ENCODE measurements at places on chromosomes 1 and 21. TPM values are rescaled to one million over a fixed set of nuclear protein-coding genes. Genes with fewer than 3 reads are reported as not detected.

GRCh38 chr1:239630767-239631166 lies 244.4 kb downstream of the CHRM3 start:
- H3K27ac ChIP-seq, result no peak overlapping the region
- H3K4me3 ChIP-seq, result no peak overlapping the region
- H3K4me1 ChIP-seq, result no peaks in the 10 kb centered on the region
- no peaks in the 10 kb centered on the region for H3K36me3 ChIP-seq
- H3K27me3 ChIP-seq, result no peaks in the 10 kb centered on the region
- no peak for DNase-seq

DNA sequence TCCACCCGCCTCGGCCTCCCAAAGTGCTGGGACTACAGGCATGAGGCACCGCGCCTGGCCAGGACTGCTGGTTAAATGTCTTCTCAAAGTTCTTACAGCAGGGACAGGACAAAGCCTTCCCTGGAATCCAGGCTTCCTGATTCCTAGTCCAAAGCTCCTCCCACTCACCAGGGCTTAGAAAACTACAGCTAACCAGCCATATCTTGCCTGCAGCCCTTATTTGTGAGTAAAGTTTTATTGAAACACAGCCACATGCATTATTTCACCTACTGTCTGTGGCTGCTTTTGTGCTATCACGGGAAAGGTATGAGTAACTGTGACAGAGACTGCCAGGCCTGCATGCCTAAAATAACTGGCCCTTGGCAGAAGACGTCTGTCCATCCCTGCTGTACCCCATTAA lies 24.4 kb downstream of the TMCO4 start:
- peaks cover 25% of the 10 kb centered on the region for H3K36me3 ChIP-seq
- H3K27me3 ChIP-seq, result no peaks in the 10 kb centered on the region
- H3K4me3 ChIP-seq, result no peak overlapping the region
- H3K27ac ChIP-seq, result no peak overlapping the region

DNA sequence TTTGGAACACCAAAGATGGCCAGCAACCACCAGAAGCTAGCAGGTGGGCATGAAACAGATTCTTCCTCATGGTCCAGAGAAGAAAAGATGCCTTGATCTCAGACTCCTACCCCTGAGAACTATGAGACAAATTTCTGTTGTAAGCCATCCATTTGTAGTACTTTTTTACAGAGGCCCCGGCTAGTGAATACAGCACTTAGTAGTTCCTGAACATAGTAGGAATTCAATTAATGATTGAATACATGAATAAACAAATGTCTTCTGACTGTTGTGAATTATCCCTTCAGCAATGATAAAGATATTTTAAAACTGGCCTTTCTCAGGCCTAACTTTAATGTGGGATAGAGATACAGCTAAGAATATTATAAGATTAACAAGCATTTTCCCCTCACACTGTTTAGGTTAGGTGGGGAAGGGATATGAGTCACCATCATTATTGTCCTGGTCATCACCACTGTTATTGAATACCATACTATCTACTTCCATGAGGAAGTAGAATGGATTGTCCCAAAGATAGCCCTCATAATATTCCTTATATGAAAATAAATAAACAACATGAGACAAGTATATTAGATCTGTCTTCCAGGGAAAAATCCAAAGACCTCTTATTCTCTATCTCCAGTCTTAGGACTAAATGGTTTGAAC lies 51.4 kb downstream of the ADCY10 start:
- no peak for DNase-seq
- H3K4me3 ChIP-seq, result no peak overlapping the region
- H3K27ac ChIP-seq, result no peak overlapping the region
- H3K36me3 ChIP-seq, result no peaks in the 10 kb centered on the region

- H3K27ac ChIP-seq, result peak overlapping the region; percentile 6
- H3K36me3 ChIP-seq, result no peaks in the 10 kb centered on the region
- H3K4me1 ChIP-seq, result peaks cover 49% of the 10 kb centered on the region
- no peak for DNase-seq
Observed at GRCh38 chr1:85615586-85616363, 35.2 kb downstream of the CCN1 start.

GRCh38 chr1:89802841-89803240 lies 18.0 kb upstream of the LRRC8D start:
- no peaks in the 10 kb centered on the region for H3K36me3 ChIP-seq
- H3K27me3 ChIP-seq, result no peaks in the 10 kb centered on the region
- H3K27ac ChIP-seq, result no peak overlapping the region
- H3K4me3 ChIP-seq, result no peak overlapping the region
- no peaks in the 10 kb centered on the region for H3K4me1 ChIP-seq

- H3K27me3 ChIP-seq, result peaks cover 22% of the 10 kb centered on the region
- H3K27ac ChIP-seq, result no peak overlapping the region
- DNase-seq, result no peak
- no peaks in the 10 kb centered on the region for H3K4me1 ChIP-seq
Observed at GRCh38 chr1:233394860-233395717, 67.6 kb downstream of the MAP3K21 start.

GRCh38 chr1:193677874-193678273 lies 491.5 kb upstream of the B3GALT2 start:
- no peaks in the 10 kb centered on the region for H3K27me3 ChIP-seq
- H3K4me1 ChIP-seq, result no peaks in the 10 kb centered on the region
- H3K4me3 ChIP-seq, result no peak overlapping the region
- DNase-seq, result no peak
- no peak overlapping the region for H3K27ac ChIP-seq
- no peaks in the 10 kb centered on the region for H3K36me3 ChIP-seq

DNA sequence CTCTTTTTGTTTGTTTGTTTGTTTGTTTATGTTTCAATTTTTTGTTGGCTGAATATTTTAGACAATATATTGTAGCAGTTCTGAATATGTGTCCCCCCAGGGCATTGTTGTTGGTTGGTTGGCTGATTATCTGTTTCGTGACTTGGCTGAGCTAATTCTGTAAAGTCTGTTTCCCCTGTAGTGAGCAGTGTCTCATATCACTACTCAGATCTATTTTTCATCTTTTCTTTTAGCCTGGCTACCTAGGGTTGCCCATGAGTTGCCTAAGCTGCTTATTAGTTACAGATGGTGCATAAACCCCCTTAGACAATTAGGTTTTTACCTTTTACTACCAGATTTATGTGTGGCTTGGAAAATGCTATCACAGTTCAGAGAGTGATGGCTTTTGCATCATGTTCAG lies 32.3 kb downstream of the CFAP57 start:
- peak overlapping the region; percentile 8 for H3K27ac ChIP-seq
- H3K27me3 ChIP-seq, result no peaks in the 10 kb centered on the region
- no peak for DNase-seq
- no peaks in the 10 kb centered on the region for H3K36me3 ChIP-seq
- peaks cover 39% of the 10 kb centered on the region for H3K4me1 ChIP-seq

DNA sequence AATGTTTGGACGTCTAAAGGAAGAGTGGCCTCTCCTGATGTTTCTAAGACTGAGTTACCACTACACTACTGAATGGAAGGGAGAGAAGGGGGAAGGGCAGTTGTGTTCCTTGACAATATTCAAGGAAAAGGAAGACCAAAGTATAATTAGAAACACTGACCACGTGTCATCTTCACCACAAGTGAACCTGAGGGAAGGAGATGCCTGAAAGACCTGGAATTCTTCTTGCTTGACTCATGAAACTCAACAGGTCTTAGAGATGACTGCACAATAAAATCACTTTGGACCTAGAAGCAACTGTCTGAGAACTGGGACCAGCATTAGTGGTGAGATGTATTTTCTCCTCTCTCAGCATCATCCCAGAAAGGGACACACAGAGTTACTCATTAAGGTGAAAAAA lies 56.7 kb downstream of the PTPN14 start:
- no peak overlapping the region for H3K4me3 ChIP-seq
- no peak for DNase-seq
- H3K36me3 ChIP-seq, result no peaks in the 10 kb centered on the region
- no peaks in the 10 kb centered on the region for H3K27me3 ChIP-seq

DNA sequence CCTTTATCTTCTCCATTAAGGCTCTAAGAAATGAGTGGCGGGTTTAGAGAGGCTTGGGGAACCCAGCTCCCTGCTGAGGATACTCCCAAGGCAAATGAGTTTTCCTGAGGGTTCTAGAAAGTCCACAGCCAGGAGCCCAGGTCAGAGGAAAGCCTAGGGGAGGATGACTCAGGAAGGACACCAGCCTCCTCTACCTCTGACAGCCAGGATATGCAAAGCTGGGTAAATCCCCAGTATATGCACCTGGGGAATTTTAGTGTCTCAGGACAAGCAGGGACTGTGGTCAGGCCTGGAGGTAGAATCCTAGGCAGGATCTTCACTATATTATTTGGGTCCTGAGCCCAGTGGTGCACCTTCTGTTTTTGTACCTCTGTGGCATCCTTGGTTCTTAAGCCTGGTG lies 23.5 kb upstream of the WNT4 start:
- DNase-seq, result no peak
- no peak overlapping the region for H3K27ac ChIP-seq
- H3K27me3 ChIP-seq, result peaks cover 26% of the 10 kb centered on the region
- no peaks in the 10 kb centered on the region for H3K36me3 ChIP-seq
- H3K4me3 ChIP-seq, result no peak overlapping the region

DNA sequence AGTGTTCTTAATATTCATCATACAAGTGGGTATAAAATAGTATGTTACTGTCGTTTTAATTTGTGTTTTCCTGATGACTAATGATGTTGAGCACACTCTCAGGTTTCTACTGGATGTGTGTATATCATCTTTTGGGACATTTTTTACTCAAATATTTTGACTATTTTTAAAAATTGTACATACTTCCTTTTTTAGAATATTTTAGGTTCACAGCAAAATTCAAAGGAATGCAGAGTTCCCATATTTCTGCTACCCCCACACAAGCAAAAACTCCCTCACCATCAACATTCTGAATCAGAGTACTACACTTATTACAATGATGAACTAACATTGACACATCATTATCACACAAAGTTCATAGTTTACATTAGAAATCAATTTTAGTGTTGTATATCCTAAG lies 114.5 kb downstream of the DPYD start:
- no peak overlapping the region for H3K4me3 ChIP-seq
- peak overlapping the region; percentile 62 for H3K27ac ChIP-seq
- H3K36me3 ChIP-seq, result peaks cover 16% of the 10 kb centered on the region
- no peak for DNase-seq

DNA sequence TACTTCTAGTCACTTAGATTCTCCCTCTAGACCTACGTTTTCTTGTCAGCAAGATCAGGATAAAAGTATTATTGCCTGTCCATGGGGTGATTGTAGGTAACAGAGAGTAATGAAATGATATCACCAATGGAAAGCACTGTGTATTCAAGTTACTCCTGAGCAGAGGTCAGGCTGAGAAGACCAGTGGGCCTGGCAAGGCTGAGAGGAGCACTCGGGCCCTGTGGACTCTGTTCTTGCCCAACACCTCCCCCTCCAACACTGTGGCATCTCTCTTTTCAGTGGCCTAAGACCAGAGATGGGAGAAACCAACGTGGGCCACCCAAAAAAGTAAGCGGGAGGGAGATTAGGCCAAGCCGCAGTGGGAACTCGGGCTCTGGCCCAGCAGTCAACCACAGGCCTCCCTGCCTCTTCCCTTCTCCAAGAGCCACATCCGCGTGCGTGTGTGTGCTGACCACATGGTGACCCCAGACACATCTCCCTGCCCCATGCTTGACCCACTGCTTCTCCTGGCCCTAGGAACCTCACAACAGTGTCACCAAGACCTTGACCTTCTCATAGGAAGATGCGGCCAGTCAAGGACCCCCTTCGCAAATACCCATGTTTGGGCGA lies 12.3 kb downstream of the RORC start:
- H3K36me3 ChIP-seq, result no peaks in the 10 kb centered on the region
- no peak for DNase-seq
- no peak overlapping the region for H3K27ac ChIP-seq
- peaks cover 5% of the 10 kb centered on the region for H3K27me3 ChIP-seq
- no peak overlapping the region for H3K4me3 ChIP-seq

DNA sequence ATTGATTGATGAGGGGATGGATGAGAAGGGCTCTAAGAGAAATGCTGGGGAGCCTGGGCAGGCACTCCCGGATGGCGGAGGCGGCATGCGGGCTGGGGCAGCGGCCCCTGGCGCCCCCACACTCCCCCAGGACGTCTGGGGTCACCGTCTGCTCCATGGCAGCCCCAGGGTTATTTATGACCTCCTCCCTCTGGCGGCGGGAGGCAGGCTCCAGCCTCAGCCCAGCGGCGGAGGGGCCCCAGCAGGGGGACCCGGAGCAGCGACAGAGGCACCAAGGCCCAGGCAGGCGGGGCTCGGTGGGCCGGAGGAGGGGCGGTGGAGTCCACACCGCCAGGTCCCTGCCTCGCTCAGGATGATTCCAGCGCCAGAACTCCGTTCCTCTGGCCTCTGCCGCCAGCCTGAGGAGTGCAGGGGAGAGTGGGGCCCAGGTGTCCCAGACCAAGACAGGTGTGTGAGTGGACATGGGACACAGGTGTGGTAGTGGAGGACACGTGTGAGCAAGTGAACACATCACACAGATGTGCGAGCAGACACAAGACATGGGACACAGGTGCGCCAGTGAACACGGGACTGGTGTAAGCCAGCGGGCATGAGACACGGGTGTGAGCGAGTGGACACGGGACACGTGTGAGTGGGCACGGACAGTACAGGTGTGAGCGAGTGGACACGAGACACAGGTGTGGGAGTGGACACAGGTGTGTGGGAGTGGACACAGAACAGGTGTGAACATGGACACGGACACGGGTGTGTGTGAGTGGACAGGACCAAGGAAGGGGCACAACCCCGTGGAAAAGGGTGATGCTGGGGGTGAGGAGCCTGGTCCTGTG lies 2.5 kb upstream of the SAMD11 start:
- peaks cover 10% of the 10 kb centered on the region for H3K27me3 ChIP-seq
- no peak for DNase-seq
- H3K27ac ChIP-seq, result no peak overlapping the region
- H3K36me3 ChIP-seq, result no peaks in the 10 kb centered on the region
- H3K4me1 ChIP-seq, result peaks cover 23% of the 10 kb centered on the region

- no peaks in the 10 kb centered on the region for H3K27me3 ChIP-seq
- DNase-seq, result no peak
- peaks cover 11% of the 10 kb centered on the region for H3K36me3 ChIP-seq
Observed at GRCh38 chr1:53600561-53600960, 138.4 kb downstream of the GLIS1 start.

DNA sequence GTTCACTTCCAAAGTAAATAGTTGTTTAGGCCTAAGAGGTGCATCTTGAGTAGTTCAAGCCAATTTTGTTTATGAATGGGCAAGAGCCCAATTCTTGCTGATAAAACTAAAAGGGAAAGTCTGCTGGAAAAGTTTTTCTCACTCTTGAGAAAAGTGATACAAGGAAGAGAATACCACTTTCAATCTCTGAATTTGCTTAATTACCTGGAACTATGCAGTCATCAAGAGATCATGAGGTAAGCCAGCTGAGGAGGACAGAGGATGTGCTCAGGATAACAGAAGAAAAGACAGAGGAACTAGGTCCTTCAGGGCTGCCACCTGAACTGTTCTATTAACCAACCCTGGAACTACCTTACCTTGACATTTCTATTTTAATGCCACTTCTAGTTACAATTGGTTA lies 42.2 kb downstream of the ILDR2 start:
- no peaks in the 10 kb centered on the region for H3K36me3 ChIP-seq
- DNase-seq, result no peak
- peaks cover 3% of the 10 kb centered on the region for H3K4me1 ChIP-seq
- no peak overlapping the region for H3K4me3 ChIP-seq

The SLC44A5 gene
- 0.21 TPM for total RNA-seq

The S100A14 gene
- not detected for total RNA-seq

The DNAJC28 gene
- 2.1 TPM for total RNA-seq

The C4BPA gene
- total RNA-seq, result not detected
